ENCODE measurements at places on chromosomes 1 and 21.

DNA sequence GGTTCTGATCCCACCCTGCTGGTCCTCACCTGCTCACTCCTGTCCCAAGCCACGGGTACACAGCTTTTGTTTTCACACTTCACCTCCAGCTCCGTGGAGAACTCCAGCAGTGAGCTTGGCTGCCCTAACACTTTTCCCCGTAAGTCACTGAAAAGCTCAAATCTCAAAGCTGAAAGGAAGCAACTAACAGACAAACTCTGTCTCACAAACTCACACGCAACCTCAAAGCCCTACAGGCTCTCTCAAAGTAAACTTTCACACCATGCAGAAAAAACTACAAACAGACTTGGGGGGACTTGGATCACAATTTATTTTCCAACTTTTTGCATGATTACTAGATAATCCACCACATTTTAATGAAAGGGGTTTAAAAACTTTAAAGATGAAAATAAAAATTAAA lies 88.3 kb downstream of the AK5 start:
- no peak for DNase-seq

DNA sequence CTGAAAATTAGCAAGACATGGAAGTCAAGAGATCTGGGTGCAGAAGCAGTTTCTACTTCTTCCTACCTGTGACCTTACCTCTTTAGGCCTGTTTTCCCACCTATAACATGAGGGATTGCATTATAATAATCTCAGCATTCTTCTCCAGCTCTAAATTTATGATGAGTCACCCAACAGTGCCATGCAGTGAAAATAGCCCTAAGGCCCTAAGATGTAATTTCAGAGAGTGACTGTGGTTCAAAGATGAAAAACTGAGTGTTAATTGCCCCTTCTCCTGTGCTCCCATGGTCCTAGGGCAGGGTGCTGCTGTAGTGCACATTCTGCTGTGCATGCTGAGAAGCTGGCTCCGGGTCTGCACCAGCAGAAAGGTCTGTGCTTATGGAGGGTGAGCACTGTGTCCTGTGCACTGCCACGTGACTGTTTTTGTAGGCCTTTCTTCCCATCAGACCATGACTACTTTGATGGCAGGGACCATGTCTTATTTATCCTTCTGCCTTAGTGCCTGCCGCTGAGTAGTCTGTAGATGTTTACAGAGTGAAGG lies 29.7 kb downstream of the JUN start:
- DNase-seq = no peak

DNA sequence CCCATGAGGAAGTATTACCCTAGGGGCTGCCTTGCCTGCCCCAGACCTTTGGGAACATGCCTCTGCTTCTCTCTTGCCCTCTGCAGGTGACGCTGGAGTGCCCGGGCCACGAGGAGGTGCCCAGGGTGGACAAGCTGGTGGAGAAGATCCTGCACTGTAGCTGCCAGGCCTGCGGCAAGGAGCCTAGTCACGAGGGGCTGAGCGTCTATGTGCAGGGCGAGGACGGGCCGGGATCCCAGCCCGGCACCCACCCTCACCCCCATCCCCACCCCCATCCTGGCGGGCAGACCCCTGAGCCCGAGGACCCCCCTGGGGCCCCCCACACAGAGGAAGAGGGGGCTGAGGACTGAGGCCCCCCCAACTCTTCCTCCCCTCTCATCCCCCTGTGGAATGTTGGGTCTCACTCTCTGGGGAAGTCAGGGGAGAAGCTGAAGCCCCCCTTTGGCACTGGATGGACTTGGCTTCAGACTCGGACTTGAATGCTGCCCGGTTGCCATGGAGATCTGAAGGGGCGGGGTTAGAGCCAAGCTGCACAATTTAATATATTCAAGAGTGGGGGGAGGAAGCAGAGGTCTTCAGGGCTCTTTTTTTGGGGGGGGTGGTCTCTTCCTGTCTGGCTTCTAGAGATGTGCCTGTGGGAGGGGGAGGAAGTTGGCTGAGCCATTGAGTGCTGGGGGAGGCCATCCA lies 7.8 kb upstream of the HTR6 start:
- no peak for DNase-seq

GRCh38 chr1:31372751-31373055 lies 173 bp downstream of the FABP3 start:
- DNase-seq = no peak

DNA sequence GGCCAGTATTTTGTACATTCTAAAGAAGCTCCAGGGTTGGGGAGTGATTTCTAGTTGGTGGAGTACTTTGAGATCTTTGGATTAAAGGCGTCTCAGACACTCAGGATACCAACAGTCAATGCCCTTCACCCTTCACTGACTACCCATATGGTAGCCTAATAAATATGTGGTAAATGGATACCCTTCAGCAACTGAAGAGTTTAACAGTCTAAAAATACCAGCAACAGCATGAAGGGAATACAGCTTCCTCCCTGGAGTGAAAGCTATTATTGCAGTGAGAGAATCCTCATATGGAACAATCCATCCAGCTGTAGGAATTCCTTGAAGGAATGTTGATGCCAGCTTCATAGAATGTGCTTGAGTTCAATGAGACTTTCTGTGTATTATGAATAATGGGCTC lies 26.8 kb downstream of the DNAJC11 start:
- DNase-seq = no peak

- peak; percentile 100 for DNase-seq
Observed at GRCh38 chr1:10796029-10796944, at the start of gene CASZ1. CASZ1 (minus strand) TSS chr1:10796646; CDS start chr1:10693889, 102,757 bp downstream.

DNA sequence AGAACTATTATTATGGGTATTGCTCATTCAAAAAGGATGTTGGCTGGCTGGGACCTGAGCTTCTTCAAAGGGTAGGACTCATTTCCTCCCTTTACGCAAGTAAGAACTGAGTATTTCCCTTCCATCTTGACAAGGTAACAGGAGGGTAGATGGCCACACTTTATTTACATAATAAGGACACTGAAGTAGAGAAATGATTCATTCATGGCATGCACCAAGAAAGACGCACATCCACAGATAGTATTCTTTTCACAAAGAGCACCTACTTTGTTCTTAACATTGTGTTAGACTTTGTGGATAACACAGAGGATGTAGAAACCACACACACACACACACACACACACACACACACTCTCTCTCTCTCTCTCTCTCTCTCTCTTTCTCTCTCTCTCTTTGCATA lies 82.9 kb downstream of the FAM78B start:
- DNase-seq = no peak

- DNase-seq = no peak
Observed at GRCh38 chr21:42721341-42721824, 68.0 kb downstream of the PDE9A start.

- DNase-seq = peak; percentile 13
Observed at GRCh38 chr1:246724016-246724730, at the start of gene SCCPDH. SCCPDH (plus strand) TSS chr1:246724409; CDS start chr1:246724423, 14 bp downstream.

GRCh38 chr1:33368431-33368830 lies 47.5 kb upstream of the A3GALT2 start:
- no peak for DNase-seq

DNA sequence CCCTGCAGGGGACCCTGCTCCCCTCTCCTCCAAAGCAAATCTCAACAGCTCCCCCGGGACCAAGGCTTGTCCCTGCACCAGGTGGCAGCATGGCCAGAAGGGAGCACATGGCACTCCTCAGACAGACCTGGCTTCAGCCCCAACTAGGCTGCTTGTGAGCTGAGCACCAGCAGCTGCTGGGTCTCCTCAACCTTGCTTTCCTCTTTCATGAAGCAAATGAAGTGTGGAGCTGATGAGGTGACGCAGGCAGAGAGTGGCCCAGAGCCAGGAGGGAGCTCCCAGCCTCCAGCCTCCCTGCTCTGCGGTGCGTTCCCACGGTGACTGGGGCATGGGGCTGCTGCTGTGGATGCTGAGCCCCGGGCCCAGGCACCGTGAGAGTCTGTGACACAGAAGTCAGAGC lies 34.0 kb downstream of the MEGF6 start:
- no peak for DNase-seq

GRCh38 chr1:223022641-223023473 lies 120.2 kb downstream of the TLR5 start:
- peak; percentile 30 for DNase-seq
